ENCODE measurements at places on chromosomes 7 and 10.

GRCh38 chr7:41869091-41869490, 166.2 kb upstream of the INHBA start:
- no peak for DNase-seq

- DNase-seq, result no peak
These were observed 52.7 kb downstream of the HIPK2 start for GRCh38 chr7:139725077-139725476.

GRCh38 chr7:11208883-11209465, 235.3 kb downstream of the PHF14 start:
- DNase-seq, result no peak

GRCh38 chr10:4588824-4589223, 237.2 kb upstream of the AKR1E2 start:
- no peak for DNase-seq

GRCh38 chr7:81845744-81846241, 75.9 kb upstream of the HGF start:
- no peak for DNase-seq

DNA sequence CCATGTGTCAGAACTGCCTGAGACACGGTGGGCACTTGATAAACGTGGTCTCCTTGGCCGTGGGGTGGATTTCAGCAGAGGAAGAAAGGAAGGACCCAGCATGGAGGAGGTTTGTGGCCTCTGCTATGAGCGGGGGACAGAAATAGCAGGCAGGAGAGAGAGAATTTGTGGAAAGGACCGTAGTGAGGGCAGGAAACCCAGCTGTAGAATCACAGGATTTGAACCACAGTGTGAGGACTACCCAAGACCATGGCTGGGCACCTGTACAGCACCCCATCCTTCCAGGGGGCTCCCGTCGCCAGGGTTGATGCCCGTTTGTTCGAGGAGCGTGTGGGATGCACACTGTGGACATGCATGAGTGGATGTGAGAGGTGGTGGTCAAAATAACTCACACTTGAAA, 183.4 kb downstream of the PTPN20 start:
- DNase-seq, result no peak

GRCh38 chr7:94367949-94368348, 26.7 kb upstream of the COL1A2 start:
- no peak for DNase-seq

GRCh38 chr10:59036311-59037017, 140.0 kb upstream of the PHYHIPL start:
- no peak for DNase-seq

DNA sequence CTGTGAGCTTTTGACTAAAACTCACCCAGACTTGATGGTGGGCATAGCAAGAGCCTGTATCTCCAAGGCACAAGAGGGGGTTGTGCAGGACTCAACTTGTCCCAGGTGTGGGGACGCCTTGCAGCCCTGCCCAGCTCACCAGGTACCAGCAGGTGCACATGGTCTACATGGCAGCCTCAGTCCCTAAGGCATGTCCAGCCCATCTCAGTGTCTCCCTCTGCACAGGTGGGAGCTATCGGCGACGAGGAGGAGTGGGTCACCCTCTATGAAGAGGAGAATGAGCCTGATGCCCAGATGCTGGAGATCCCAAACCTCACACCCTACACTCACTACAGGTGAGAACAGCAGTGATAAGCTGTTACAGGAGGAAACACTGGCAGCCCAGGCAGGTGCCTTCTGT, 571.7 kb upstream of the FOXK1 start:
- DNase-seq, result no peak

DNA sequence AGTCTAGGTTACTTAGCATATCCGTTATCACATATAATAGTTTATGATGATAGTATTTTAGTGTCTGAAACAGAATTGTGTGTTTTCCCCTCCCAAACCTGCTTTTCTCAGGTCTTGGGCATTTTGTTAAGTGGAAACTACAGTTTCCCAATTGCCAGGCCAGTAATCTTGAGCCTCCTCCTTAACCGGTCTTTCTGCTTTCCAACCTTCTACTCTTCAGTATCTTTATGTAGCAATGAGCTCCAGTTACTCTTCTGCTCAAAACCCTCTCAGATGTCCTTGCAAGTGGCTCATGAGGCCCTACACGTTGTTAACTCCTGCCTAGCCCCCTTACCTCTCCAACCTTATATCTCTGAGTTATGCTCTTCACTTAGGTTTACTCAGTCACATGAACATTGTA, 22.0 kb downstream of the WAC start:
- DNase-seq, result no peak

DNA sequence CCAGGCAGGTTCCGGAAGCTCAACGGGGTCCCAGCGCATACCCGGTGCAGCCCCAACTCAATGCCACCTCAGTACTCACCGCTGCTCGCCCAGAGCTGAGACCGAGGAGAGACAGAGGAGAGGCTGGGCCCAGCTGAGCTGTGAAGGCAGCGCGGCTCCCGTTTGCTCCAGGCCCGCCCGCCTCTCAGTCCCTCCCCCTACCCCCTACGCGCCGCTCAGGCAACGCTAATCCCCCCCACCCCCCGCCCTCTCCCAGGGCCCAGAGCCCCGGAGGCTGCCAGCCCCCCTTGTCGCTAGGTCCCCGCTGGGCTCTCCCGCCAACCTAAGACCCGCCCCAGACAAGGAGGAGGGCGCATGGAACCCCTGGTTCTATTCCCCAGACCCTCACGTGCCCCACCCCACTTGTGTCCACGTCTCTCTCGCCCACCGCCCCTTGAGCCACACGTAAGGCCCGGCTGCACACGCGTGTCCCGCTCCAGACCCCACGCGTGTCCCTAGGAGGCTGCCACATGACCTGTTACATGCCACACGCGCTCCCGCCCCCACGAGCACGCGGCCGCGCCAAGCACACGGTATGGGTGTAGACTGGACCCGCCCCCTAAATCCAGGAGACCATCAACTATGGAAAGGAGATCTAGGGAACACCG, at the start of gene PSD:
Gene PSD, minus strand, starts transcription at position 164 of the 647 bp plus-strand sequence. CDS start 1,747 bp downstream, outside the sequence.
- DNase-seq, result no peak

GRCh38 chr7:29518616-29519015, 45.0 kb upstream of the PRR15 start:
- no peak for DNase-seq

GRCh38 chr10:120455004-120455403, 2.0 kb upstream of the PLPP4 start:
- DNase-seq, result no peak

GRCh38 chr7:84042110-84042539, 152.5 kb downstream of the SEMA3A start:
- DNase-seq, result no peak

- no peak for DNase-seq
These were observed 88.8 kb upstream of the KIF5B start for GRCh38 chr10:32144817-32145688.

DNA sequence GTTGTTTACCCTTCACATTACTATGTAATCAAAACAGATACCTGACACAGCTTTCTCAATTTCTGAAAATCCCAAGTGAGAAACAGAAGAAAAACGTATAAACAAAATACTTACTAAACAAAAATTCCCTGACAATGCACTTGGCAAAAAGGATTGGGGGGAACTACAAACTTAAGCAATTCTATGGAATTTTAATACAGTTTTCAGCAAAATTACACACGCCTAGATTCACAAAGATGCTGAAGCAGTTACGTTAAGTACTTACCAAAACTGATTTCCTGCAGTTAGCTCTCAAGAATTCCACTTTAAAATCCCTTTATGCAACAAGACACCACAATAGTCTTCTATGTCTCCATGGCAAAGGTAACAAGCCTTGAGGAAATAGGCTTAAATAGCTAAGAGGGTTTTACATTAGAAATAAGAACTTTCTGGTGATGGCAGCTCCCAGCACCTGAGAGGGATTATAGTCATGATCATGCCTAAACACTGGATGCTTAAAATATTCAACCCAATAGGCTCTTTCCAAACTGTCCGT, 10.8 kb downstream of the TOMM7 start:
- no peak for DNase-seq

DNA sequence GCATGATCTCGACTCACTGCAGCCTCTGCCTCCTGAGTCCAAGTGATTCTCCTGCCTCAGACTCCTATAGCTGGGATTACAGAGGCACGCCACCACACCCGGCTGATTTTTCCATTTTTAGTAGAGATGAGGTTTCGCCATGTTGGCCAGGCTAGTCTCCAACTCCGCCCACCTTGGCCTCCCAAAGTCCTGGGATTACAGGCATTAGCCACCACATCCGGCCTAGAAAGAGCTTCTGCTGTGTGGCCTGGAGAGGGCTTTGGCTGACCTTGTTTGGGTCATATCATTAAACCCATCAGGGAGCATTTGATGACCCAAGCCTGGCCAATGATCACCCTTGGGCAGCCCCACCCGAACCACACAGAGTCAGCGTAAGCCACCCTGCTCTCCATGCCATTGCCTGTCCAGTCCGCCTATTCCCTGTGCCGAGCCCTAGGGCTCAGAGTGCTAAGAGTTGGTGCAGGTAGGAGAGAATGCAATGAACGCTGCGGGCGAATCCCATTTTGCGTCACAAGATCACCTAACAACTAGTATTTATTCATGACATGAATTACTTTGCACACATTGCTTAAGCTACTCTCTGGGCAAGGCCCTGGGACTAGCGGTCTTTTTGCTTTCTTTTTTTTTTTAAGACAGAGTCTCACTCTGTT, 22.3 kb upstream of the GDI2 start:
- no peak for DNase-seq

GRCh38 chr7:145875267-145875666, 241.3 kb upstream of the CNTNAP2 start:
- no peak for DNase-seq

Measured in stimulated activated CD4-positive, alpha-beta T cell treated with anti-CD3 and anti-CD28 coated beads, Interleukin-1b, Interleukin-23, amount 100 ng/mL, for 24 hours (primary cell).